ENCODE measurements at places on chromosomes 4 and X.

GRCh38 chr4:14445882-14446281, 556.4 kb upstream of the CPEB2 start:
- no peak for DNase-seq

- no peak for DNase-seq
Observed at GRCh38 chr4:89140168-89140759, 28.9 kb downstream of the TIGD2 start.

DNA sequence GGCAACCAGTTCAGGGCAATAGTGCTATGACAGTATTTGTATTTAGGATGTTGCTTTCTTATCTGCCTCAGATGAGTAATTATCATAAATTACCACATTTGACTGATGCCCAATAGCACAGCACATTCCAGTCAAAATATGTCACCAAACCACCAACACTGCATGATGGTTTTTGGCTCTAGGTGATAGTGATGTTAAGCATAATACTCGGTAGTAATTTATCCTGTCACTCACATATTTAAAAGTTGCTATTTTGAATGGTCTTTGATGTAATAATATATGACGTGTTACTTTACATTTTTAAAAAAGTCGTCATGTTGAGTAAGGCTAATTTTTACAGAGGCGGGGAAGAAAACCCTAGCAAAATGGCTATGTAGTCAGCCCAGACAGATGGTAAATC, 42.5 kb downstream of the UNC5C start:
- no peak for DNase-seq

GRCh38 chr4:126385954-126386353, 1071.2 kb downstream of the FAT4 start:
- no peak for DNase-seq

GRCh38 chr4:103374306-103374705, 176.2 kb upstream of the CENPE start:
- no peak for DNase-seq

GRCh38 chr4:23782778-23783437, 106.9 kb downstream of the PPARGC1A start:
- no peak for DNase-seq

DNA sequence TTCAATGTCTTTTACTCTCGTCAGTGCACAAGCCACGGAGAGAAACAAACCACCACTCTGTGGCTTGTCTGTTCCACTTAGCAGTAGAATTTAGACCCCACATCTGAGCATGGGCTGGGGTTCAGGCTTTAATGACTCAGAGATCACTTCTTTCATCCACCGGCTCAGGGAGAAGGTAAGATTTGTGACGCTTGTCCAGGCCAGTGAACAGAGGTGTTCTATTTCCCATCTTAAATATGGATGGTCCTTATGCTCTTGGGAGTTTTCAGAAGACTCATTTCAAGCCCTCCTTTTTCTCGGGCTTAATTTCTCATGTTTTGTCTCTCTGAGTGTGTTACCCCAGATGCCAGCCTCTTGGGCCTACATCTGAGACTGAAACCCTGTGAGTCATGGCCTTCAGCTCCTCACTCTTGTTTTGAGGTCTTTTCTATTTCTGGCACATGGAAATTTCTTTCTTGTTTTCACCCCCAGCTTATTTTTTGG, 127.4 kb upstream of the SFRP2 start:
- DNase-seq = peak; percentile 28

- DNase-seq = no peak
Observed at GRCh38 chr4:142600952-142601351, 245.1 kb downstream of the INPP4B start.

GRCh38 chr4:16227462-16227868, 1.2 kb upstream of the TAPT1 start:
- peak; percentile 7 for DNase-seq

GRCh38 chr4:176102414-176103063, 36.9 kb downstream of the WDR17 start:
- DNase-seq = no peak

DNA sequence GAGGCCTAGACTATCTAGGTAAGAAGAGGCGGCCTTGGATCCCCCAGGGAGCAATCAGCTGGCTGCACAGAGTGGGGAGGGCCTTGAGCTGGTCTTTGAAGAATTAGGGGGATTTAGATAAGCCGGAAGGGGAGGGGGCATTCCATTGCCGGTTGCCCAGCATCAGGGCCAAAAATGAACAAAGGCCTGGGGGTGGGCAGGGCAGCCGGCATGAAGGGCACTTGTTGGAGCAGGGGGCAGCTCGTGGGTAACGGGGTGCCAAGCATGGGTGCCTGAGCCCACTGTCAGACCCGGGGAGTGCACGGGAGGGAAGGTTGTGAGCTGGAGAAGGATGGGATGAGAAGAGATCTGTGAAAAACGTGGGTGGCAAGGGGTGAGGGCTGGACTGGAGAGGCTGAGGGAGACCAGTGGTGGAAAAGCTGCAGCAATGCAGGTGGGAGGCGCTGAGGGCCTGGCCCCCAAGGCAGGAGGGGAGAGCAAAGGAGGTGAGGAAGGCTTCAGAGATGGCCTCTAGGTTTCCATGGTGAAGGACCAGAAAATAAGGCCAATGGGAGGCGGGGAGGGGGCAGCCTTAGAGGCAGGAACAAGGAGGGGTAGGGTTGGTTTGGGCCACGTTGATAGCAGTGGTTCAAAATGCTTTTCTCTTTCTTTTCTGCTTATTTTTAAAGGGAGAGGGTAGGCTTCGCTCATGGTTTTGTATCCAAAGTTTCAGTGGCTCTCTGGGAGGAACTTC, 8.6 kb downstream of the KLF3 start:
- no peak for DNase-seq

DNA sequence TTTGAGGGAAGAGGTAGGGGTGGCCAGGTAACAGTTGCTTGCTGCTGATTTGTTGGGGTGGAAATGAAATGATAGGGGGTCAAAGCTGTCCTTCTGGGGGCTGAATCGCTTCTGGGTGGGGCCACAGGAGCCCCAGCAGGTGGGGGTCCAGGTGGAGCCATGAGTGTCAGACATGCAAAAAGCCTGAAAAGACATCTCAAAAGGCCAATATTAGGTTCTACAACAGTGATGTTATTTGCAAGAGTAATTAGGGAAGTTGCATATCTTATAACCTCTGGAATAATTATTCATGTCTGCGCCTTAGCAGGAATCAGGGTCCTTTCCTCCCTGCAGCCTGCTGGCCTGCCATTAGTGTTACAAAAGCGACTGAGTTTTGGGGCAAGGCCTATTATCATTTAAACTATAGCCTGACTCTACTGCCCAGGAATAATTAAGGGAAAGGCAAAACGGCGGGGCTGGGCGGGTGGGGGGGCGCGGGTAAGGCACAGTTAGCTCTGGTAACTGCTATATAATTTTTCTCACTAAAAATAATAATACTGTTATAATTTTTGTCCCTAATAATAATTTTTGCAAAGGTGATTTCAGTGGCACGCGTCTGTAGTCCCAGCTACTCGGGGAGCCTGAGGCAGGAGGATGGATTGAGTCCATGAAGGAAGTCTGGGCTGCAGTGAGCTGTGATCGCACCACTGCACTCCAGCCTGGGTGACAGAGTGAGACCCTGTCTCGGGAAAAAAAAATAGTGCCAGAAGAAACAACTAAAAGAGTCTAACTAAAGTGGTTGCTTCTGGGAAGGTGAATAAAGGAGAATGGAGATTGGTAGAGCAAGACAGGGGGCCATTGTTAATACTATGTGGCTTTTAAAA, 145.7 kb downstream of the MAGEB17 start:
- DNase-seq = no peak

DNA sequence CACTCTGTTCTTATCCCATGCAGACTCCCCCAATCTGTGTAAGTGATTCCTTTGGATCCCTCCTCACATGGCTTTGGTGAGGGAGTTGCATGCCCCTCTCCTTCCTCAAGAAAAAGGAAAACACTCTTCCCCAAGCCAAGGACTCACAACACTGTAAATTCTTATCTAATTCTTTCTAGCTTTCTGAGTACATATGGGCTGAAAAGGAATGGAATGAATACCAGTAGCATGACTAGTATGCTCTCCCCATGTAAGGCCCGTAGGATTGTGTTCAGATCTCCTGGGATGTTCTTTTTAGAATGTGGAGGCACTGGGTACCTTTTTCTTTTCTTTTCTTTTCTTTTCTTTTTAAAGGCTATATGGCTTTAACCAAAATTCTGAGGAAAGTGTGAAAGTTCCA, 17.0 kb upstream of the MAGED1 start:
- no peak for DNase-seq

DNA sequence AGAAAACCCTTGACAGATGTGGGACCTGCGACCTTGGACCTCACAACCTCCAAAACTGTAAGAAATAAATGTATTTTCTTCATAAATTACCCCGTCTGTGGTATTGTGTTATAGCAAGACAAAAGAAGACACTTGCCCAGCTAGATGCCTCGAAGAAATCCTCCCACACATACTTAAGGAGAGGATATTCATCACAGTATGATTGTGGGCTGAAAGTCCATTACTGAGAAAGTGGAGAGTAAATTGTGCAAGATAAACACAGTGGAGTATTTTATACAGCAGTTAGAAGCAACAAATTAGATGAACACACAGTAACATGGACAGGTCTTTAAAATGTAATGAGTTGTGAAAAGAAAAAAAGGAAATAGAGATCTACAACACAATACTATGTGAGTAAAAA, 25.8 kb upstream of the PLA2G12A start:
- DNase-seq = no peak

DNA sequence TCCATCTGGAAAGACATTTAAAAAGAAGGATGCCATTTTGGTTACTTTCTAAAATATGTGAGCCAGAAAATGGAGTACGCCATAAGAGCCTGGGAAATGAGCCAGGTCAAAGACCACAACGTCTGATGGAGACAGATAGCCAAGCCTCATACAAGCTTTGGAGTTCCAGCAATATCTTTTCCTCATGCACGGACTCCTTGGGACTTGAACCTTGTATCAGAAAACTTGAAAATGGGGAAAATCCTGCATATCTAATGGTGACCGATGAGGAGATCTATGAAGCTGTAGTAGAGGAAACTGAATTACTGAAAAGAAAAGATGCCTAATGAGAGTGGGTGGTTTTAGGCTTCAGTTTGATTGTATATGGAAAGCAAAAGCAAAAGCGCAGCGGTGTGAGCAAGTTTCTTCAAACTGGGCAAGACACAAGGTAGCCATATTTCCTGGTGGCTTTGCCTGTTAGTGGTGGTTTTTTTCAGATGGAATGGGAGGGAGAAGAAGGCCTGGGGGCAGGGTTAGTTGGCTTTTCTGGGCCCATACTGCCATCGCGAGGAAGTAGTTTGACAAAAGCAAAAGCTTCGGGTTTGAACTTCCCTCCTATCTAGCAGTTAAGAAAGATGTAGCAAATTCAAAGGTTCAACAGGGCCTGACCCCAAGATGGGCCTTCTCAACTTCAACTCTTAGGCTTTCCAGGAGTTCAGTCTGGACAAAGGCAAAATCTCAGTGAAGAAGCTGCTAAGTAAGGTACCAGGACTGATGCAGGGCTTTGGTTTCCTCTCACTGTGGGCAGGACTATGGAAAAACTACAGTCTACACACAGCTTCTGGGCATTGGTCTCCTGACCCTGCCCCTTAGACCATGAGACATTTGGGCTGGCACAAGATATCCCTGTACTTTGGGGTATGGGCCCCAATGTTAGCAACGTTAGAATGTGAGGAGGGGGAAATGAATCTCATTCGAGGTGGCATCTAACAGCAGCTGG, 210.0 kb upstream of the STK26 start:
- DNase-seq = peak; percentile 71

GRCh38 chrX:39823854-39824253, 273.9 kb downstream of the BCOR start:
- no peak for DNase-seq

DNA sequence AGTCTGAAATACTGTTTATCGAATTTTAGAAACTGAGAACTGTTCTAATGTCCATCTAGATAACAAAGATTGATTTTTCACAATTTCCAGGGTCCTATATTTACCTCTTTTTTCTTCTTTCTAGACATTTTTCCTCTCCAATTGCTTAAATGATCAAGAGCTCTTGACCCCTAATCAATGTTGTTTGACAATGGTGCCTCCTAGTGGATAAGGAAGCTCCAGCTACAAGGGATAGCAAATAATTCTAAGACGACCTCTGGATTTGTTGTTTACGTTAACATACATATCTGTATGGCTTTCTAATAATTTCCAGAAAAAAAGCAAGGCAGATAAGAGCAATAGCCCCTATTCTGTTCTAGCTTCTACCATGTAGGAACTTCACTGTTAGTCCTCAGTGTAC, 35.8 kb downstream of the GPR82 start:
- no peak for DNase-seq

GRCh38 chr4:89427782-89428181, 120.2 kb upstream of the GPRIN3 start:
- DNase-seq = no peak

DNA sequence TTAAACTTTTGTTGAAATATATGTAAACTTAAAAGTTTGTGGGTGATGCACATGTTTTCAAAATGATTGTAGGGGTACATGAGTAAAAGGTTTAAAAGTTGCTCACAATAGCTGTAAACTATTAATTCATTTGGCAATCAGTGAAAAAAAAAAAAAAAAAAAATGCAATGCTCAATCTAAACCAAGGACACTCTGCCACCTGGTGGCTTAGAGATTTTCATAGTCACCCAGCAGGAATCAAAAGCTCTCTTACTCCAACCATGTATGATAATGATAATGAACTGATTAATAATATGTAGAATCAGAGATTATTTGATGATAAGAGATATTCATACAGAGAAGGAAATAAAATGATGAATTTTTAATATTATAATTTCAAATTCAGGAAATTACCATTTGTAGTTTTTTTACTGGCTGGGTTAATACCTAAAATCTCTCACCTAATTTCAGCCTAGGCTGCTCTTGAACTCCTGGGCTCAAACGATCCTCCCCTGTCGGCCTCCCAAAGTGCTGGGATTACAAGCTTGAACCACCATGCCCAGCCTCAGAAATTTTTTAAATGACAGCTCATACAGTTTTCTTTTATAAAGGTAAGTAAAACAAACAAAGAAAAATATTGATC, 46.9 kb upstream of the SLC25A4 start:
- DNase-seq = no peak

DNA sequence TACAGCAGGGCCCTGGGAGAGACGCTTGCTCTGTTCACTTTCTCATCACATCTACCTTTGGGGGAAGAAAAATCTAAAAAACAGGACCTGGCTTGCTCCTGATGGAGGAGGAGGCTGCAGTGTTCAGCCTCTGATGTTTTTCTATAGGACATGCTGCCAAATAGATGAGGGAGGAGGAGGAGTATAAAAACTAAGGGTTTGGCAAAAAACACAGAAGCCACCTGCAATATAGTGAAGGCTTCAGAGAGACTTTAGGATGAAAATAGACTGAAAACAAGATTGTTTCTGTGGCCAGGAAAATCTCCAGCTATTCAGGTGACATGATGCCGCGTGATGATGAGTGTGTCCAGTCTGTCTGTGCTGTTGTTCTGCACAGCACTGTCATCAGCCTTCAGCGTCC, 160.6 kb downstream of the PTTG2 start:
- DNase-seq = no peak

All from stimulated activated CD4-positive, alpha-beta T cell treated with anti-CD3 and anti-CD28 coated beads, Interleukin-2, amount 100 ng/mL, for 48 hours (primary cell).